ENCODE measurements at places on chromosomes 1 and 21.

DNA sequence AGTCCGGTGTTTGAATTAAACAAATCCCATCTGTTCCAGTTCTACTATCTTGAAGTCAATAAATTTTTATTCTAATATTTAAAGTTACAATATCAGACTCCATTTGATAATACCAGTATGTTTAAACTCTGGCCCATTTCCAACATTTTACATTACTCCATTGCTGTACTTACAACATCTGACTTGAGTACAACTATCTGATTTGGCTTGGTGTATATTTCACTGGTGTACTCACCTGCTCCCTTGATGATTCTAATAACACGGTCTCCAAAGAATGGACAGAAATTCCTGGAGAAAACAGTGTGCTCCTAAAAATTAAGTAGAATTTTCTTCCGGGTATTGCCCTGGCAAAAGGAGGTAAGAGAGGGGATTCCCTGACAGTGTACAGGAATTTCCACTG lies 680.5 kb upstream of the ADAMTS5 start:
- DNase-seq: no peak

DNA sequence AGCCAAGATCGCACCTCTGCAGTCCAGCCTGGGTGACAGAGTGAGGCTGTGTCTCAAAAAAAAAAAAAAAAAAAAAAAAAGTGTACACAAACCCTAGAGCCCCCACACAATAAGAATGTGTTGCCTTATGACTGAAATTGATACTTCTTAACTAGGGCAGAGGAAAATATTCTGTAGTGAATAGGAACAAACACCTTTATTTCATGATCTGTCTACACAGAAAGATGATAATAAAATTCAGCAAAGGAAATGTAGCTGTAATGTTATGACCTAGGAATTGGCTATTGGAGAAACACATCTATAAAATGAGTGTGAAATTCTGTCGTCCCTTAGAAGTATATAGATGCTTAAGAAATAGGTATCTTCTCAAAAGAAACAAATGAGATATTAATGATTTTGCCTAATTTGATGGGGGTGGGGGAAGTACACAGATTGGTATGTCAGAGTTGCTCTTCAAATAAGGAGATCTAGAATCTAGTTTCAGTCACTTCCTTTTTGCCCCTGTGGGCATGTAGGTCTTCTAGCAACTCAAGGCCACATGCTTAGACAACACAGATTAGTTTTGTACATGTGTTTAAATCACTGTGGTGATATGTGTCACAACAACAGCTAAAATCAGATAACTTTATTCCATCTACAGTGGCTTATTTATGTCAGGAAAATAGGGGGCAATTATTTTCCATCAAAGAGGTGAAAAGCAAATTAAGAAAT lies 10.7 kb upstream of the GPR25 start:
- no peak for DNase-seq

GRCh38 chr1:236524895-236525184 lies 1.1 kb downstream of the LGALS8 start:
- no peak for DNase-seq

- DNase-seq: no peak
These were observed 91.2 kb downstream of the AJAP1 start for GRCh38 chr1:4745560-4745959.

GRCh38 chr1:55374216-55374615 lies 159.1 kb upstream of the USP24 start:
- DNase-seq: no peak

DNA sequence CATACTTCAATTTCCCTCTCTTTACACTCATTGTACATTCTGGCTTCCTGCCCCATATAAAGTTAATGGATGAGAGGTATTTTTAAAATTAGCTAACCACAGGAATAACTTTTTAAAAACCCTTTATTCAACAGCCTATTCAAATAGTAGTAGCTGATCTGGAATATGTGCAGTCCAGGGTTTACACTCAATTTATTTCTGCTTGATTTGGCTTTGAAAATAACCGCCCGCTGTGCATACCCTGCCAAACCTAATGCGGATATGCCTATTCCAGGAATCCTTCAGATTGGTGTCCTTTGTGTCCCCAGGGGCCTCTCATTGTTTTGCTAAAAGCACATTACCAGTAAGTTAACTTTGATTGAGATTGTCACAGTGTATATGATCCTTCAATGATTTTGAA lies 1686.2 kb downstream of the PLA2G4A start:
- no peak for DNase-seq

- peak; percentile 51 for DNase-seq
These were observed at the start of gene SIM2 for GRCh38 chr21:36698981-36699545. Gene SIM2 (plus strand): TSS chr21:36699115. CDS start chr21:36699747, 632 bp downstream.

GRCh38 chr1:21229246-21230000 lies 52.7 kb upstream of the EIF4G3 start:
- DNase-seq: no peak

DNA sequence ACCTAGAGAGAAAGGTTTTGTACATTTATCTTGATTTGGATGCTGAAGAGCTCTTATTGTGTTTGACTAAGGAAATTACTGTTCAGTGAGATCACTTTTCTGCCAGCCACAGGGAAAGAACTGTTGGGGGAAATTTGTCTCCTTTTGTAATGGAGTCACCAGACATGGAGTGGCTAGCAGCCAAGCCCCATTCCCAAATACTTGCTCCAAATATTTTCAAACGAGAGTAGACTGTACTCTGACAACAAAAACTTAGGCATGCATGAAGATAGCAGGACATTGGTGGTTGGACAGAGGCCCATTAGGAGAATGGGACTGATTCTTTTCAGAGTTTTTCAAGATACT lies 21.1 kb downstream of the IPO9 start:
- peak; percentile 80 for DNase-seq

DNA sequence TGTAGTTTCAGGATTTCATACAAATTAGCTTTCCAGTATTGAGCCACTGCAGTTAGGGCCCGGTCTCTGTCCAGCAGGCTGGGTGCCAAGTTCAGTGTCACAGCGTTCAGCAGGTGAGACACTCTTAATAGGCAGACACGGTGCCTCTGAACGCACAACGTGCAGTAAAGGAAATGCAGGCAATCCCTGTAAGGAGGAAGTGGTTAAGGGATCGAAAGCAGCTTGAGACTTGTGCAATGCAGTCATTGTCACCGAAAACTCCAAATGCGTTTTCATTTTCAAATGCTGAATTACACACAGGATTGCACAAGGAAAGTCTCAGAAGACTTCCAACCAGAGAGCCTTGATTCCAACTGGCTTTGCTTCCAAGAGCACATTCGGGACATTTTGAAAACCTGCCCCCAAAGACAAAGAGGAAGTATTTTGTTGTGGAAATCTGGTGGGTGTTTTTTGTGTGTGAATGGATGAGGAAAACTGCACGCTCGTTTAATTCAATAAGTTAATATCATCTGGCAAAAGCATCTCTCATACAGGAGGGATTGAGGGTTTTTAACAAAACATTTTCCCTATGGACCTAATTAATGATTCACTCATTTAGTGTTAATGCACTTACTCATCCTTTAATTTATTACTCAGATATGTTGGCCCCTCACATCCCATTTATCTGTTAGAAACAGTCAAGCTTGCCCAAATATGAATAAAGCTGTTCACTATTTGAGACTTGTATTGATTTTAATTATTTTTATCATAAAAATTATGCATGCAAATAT lies 61.6 kb downstream of the PTGS2 start:
- peak; percentile 66 for DNase-seq

DNA sequence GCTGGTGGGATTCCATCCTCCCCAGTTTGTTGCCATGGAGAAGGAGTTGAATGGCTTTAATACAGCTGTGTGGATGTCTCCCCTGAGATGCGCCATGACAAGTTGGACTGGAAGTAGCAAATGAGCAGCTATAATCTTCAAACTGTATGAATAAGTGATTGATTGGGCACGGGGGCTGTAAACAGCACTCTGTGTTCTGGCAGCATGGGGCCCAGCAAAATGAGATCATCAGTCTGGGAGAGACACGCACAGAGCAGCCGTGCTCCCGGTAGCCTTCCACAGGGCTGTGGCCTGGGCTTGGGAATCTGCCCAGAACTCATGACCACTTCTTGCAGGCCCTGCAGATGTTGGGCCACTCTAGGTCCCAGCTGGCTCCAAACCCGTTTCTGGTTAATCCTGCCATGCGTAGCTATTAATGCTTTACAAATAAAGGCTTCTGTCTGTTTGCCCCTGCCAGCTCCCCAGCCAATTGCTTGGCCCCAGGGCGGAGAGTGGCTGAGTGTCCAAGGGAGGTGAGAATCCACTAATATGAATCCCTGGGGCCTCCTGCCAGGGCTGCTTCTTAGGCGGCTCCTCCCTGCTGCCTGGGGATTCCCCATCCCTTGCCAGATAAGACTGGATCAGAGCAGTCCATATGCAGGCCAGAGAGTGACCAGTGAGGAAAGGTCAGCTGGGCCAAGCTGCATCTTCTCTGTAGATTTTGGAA lies 642.9 kb downstream of the AJAP1 start:
- DNase-seq: no peak

DNA sequence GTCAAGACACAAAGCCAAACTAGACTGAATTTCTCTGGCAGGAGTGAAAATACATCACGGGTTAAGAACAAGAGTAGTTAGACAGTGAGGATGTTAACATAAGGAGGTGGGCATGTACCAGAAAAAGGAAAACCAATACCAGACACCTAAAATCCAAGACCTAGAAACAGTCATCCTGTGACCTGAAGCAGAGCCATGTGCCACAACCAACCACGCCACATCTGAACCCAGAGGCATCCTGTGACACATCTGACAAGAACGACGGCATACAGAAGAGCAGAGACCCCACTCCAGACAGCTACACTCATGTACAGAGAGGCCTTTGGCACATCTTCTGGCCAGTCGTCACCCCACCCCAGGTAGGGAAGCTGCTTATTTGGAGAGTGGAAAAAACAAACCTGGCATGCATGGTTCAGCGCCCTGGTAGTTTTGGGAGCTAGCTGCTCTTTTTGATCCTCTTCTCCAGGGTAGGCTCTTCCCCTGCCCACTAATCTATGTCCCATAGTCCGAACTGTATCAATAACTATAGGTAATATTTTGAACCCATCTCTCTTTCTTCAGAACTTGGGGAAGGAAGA lies 72.1 kb downstream of the SLC45A1 start:
- no peak for DNase-seq

GRCh38 chr1:202656057-202656456 lies 54.2 kb downstream of the SYT2 start:
- DNase-seq: no peak

DNA sequence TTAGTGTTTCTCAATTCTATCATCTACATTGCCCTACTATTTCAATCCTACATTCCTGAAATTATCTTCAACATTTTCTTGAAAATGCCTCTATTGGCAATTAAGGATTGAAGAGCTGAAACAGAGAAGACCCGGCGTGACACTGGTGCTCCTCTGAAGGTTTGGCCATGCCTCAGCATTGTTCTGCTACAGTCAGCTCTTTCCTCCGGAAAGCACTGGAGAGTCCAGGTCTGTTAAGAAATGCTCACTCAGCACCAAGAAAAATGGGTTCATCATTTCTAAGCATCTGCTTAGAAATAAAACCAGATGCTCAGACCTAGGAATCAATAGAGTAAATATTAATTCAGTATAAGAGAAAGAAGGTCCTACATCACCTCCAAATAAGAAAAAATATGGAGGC lies 58.8 kb downstream of the WARS2 start:
- peak; percentile 14 for DNase-seq

- DNase-seq: no peak
These were observed 22.4 kb downstream of the PTTG1IP start for GRCh38 chr21:44850905-44851657.

Measured in AG20443 (cell line).